ENCODE measurements at places on chromosomes 11 and 22. TPM values are rescaled to one million over a fixed set of nuclear protein-coding genes. Genes with fewer than 3 reads are reported as not detected.
A peak's percentile ranks its signal among the peaks of the same experiment; 100 is the strongest.

Gene OR2D2
- 0.35 TPM for total RNA-seq

Gene MS4A7
- not detected for total RNA-seq

Gene FADS2
- 208 TPM for total RNA-seq

Gene SYCE3
- 2.6 TPM for total RNA-seq

Gene LRP4
- total RNA-seq: 7.5 TPM

Gene SCN2B
- total RNA-seq: not detected

Gene MMP12
- not detected for total RNA-seq

- no peak for DNase-seq
These were observed 31.8 kb upstream of the FLI1 start for GRCh38 chr11:128662076-128662475.

DNA sequence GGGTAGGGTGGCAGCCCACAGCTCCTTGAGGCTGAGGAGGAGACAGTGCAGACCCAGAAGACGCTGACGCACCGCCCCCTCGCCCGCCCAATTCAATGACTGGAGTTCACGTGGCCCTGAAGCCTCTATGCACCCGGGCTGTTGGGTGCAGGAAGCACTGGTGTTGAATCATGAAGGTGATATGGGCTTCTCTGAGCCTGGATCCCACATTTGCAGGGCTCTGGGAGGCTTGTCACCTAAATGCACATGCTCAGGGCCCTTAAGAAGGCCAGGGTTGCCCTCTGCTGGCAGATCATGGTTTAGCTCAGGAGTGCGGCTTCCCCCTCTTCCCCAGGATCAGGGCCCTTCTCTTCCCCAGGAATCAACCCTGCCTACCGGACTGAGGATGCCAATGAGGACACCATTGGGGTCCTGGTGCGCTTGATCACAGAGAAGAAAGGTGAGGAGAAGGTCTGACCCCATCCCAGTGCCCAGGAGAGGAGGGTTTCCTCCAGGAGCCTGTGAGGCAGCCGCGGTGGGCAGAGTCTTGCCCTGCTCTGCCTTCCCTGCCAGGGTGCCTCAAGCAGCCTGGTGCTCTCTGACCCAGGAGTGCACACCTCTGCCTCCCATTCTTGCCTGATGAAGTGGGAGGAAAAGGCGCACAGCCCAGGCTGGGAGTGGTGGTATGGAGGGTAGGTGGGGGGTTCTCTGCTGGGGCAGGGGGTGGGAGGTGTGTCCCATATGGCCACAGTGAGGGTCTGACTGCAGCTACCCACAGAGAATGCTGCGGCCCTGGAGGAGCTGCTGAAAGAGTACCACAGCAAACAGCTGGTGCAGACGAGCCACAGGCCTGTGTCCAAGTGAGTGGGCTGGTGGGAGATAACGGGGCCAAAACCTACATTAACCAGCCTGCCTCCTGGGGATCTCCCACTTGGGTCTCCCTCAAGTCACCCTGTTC lies 17.5 kb downstream of the RELT start:
- DNase-seq: no peak

DNA sequence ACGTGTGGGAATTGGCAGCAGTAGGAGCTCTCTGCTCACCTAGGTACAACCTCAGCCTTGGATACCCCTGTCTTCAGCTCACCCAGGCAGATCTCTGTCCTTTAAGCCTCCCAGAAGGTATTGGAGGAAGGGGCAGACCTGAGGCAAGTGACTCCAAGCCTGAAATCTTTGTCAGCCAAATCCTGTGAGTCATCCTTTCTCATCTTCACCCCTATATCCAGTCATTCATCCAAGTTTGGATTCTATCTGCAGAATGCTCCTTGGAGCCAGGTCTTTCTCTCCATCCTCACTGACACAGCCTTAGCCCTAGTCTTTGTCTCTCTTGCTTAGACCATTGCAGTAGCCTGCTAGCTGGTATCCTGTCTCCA lies 10.4 kb upstream of the THY1 start:
- DNase-seq: no peak

DNA sequence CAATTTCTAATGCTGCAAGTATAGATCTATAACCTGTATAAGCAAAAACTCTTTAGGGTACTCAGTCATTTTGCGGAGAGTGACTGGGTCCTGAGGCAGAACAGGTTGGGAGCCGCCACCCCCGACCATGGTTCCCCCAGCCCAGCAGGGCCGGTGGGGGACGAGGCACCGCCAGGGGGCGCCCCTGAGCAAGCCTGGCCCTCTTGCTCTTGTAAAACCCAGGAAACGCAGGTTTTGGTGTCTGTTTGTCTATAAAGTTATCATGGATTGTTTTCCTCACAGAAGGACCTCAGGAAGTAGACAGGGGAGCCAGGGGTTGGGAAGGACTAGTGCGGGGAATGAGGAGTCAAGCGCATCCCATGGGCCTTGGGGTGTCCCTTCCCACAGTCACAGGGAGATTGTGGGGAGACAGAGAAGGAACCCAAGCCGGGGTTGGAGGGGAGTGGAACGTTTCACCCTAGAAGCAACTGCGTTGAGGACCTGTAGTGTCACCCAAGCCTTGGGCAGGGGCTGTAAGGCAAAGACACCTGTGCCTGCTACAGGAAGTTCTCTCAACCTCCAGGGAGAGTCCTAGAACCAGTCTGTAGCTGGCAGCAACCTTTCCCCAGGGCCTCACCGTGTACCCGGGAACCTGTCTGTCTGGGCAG lies 26.4 kb downstream of the KCTD17 start:
- DNase-seq: no peak

DNA sequence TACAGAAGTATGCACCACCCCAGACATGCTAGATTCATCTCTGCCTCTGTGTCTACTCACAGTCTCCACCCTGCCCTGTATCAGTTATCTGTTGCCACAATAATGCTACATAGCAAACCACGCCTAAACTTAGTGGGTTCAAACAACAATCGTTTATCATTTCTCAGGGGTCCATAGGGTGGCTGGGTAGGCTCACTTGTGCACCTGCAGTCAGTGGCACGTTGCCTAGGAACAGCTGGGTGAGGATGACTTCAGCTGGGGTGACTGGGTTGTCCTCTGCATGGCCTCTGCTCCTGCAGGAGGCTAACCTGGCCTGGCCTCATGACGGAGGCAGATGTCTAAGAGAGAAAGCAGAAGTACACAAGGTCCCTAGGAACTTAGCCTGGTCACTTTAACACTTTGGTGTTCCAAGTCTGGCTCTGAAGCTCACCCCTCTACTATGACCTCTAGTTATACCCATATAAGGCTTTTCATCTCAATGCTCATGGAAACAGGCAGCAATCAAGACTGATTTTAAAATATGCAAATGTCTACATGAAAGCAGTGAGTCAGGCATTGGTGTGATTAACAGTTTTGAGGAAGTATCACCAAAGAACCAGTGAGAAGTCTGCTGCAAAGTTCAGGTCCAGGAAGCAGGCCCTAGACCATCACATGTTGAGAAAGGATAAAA lies 10.7 kb downstream of the OLFML1 start:
- no peak for DNase-seq

DNA sequence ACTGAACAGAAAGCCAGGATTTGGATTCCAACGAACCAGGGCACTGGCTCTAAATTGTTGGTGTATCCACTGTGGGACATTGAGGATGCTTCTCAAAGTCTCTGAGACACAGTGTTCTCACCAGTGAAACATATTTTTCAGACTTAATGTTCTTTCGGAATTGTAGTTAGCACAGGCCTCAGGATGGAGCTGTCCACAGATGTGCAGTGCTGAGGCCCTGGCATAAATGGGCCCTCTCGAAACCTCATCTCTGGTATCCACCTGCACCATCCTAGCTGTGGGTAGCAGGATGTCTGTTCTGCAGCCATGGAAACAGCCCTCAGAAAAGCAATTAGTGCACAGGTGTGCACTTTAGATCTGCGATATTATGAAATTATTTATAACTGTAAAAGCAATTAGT lies 656.8 kb downstream of the TBC1D22A start:
- DNase-seq: no peak

DNA sequence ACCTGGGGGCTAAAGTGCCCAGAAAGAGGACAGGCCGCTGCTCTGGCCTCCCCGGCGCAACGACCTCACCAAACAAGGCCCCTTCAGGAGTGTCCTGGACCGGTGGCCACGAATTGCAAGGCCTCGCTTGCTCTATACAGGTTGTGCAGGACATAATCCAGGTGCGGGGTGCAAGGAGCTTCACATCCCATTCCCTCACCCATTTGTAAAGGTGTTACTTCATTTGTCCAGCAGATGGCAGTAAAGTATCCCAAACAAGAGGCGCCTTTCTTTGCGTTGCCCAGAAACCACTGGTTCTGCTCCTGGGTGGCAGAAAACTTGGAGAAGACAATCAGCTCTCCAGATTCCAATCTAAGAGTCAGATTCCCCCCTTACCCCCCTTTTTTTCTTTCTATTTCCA lies 35.9 kb upstream of the PRDM11 start:
- peak; percentile 37 for DNase-seq

Measured in glomerular endothelial cell (primary cell).